ENCODE measurements at places on chromosomes 11 and 22.

GRCh38 chr22:27203276-27203660, 545.9 kb downstream of the MIAT start:
- no peak for DNase-seq

GRCh38 chr11:113967361-113967760, 7.5 kb upstream of the HTR3A start:
- DNase-seq, result no peak

- DNase-seq, result no peak
Observed at GRCh38 chr11:128913806-128914205, 22.6 kb downstream of the KCNJ5 start.

- no peak for DNase-seq
Observed at GRCh38 chr11:26632691-26633159, 60.7 kb upstream of the MUC15 start.

- no peak for DNase-seq
Observed at GRCh38 chr11:111808834-111809233, 42.6 kb upstream of the PPP2R1B start.

DNA sequence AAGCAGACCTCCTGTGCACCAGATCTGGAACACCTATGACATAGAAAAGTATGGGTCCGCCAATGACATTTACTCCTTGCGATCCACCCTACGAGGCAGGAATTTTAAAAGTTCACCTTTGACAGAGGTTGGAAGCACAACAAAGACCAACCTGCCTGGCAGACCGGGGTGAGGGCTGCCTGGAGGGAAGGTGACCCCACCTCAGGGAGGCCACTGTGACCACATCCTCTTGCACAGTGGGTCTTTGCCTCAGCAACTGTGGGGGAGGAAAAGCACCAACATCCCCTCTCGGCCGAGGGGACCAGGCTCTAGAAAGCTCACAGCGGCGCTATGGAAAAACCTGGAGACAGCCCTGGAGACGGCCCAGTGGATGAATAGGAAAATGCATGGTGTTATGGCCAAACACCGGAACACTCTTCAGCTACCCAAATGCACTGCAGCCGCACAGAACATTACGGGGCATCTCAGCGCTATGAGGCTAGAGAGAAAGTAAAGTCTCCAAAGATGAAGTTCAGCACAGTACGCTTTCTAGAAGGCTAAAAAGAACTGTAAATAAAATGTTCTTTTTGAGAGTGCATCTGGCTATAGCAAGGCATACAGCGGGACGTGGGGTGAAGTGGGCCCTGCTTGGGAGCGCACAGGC, 1.8 kb upstream of the SHISAL1 start:
- DNase-seq, result no peak

DNA sequence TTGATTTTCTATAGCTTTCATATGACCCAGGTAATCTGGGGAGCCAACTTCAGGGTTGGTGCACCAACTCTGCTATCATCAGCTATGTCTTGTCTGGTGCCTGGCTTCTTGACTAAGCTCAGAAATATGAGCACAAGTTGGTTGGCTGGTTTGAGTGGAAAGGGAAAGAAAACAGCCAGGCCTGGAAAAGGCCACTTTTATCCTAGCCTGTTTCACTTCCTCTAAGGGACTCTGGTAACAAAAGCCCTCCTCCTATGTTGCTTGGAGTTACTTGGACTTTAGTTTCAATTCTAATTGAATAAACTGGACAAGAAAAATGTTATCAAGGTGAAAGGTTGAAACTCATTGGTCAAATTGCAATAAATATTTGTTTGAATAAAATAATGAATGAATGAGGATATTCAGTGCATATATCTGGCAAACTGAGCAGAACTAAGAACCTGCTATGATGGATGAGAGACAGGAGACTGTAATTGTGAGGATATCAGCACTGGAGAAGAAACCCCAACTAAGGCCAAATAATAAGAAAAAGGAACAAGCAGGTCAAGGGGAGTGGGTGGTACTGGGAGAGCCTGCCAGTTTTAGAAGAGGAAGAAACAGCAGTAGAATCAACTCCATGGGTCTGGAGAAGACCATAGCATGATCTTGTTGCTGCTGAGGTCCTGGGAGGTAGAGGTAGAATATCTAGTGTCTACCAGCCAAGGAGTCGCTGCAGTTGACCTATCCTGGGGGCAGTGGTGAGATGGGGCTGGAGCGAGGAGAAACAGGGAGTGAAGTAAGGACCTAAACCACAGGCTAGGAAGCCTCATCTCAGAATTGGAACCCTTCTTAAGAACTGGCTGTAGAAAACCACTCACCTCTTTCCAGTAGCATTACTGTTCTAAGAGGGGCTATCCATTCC, 8.2 kb downstream of the ROBO4 start:
- no peak for DNase-seq

DNA sequence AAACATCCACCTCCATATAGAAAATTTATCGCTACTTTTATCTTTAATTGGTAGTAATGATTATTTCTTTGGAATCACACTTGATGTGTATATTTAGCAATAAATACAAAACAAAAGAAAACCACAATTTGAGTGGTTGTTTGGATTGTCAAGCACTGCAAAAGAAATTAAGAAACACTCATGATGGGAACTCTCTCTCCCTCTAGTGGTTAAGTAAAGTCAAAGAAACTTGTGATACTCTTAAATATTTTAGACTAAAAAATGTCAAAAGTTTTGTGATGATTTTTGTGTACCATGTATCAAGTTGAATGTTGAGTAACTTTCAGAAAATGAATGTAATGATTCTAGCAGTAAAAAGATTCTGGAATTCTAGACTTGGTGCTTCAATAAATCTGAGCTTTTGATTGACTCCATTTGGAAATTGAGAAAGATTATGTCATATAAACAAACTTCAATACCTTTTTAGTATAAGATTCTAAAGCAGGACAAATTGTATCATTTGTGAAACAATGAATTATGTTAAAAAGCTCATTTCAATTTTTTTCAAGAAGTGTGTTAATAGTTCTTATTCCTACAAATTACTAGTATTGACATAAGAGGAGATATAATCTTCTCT, 20.8 kb downstream of the MUC15 start:
- no peak for DNase-seq

DNA sequence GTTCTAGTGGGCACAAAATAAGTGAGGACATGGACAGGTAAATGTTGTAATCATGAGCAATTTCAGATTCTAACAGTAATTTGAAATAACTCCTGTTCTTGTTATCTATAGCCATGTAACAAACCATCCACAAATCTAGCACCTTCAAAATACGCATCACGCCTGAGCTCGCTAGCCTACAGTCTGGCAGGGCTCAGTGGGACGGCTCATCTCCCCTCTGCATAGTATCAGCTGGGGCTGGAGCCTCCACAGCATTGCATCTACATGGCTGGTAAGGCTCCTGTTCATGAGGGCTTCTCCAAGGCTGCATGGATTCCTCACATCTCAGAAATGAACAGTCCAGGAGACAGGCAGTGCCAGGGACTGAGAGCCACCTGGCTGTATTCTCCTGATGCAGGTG, 112.6 kb downstream of the KCNQ1 start:
- no peak for DNase-seq

GRCh38 chr11:65320386-65321075, 5.9 kb downstream of the CDC42EP2 start:
- no peak for DNase-seq

GRCh38 chr11:13680501-13681264, 12.2 kb downstream of the FAR1 start:
- DNase-seq, result no peak

- DNase-seq, result no peak
Observed at GRCh38 chr11:128343870-128344269, 243.5 kb downstream of the ETS1 start.

- no peak for DNase-seq
Observed at GRCh38 chr11:19242179-19242932, 1.6 kb upstream of the E2F8 start.

GRCh38 chr22:50112151-50113118, 22.6 kb downstream of the MOV10L1 start:
- DNase-seq, result no peak

- no peak for DNase-seq
Observed at GRCh38 chr11:47143322-47143721, 33.4 kb downstream of the ARFGAP2 start.

GRCh38 chr11:95156916-95157541, 67.4 kb downstream of the ENDOD1 start:
- DNase-seq, result no peak

DNA sequence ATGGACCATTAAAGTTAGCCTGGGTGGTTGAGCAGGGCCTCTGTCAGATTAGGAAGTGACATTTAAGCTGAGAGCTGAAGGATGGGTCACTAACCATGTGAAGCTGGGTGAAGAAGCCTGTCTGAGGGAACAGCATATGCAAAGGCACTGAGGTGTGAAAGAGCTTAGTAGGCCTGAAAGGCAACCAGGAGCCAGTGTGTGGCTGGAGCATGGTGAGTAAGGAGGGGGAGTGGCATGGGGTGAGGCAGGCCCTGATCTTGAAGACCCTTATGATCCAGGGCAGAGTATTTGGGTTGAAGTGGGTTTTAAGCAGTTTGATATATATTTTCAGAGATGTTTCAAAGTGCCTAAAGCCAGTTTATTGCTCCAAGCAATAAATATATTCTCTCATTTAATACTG, 48.8 kb downstream of the PARVA start:
- DNase-seq, result no peak

GRCh38 chr11:73866586-73866996, 10.1 kb downstream of the COA4 start:
- no peak for DNase-seq

DNA sequence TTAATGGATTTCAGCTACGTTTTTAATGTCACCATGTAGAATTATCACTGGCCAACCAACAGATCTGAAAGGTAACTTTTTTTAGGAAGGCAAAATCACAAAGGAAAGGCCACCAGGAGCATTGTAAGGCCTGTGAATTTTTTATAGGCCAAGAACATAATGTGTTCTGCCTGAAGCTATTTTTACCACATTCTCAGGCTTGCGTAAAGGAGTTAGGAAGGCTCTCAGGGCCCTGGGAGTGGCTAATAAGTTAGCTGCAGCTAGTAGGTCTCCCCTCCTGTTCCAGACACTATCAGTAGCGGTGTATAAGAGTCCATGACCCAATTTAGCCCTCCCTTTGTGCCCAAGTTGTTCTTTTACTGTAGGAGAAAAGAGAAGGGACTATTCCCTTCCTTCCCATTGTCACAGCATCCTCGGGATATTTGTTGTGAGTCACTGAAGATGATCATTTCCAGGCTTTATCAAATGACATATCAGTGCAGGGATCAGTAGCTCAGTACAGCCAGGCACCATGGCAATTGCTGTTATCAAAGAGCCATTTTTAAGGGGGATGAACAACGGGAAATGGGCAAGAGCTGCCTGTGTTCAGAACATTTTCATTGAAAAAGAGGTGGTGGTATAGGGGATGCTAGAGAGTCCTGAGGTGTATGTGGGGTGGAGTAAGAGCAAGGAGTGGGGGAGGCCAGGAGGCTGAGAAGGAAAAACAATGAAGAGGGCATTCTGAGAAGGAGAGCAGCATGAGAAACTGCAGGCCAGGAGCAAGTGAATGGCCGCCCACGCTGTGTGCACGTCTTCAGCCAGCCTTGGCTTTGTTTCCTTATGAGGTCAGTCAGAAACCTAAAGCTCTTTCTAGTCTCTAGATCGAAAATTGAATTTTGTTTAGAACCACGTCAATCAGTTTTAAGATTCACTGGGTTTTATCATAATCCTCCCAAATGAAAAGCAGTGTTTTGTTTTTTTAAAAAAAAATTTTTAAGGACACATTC, 940.3 kb downstream of the NTM start:
- no peak for DNase-seq

- DNase-seq, result no peak
Observed at GRCh38 chr11:58567889-58568512, 7.7 kb downstream of the LPXN start.

DNA sequence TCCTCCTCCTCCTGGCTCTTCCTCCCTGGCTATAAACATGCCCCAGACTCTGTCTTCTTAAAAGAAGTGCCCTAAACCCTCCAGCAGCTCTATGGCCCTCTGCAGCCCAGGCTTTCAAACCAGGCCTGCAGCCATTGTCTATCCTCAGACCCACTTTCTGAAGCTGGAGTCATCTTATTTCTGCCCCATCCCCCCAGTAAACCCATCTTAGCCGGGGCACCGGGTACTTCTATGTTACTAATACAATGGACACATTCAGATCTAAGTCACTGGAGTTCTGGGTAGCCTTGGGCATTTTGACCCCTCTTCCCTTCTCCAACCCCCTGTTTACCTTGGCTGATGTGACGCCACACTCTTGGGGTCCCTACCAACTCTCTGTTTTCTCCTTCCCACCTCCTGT, 29.7 kb upstream of the CACNG2 start:
- no peak for DNase-seq

Measured in cortex of kidney (tissue), 1 donor.